ENCODE measurements at places on chromosomes 11 and 22. TPM values are rescaled to one million over a fixed set of nuclear protein-coding genes. Genes with fewer than 3 reads are reported as not detected.

JAM3 gene
- 3.8 TPM for total RNA-seq

CDC42BPG gene
- total RNA-seq: 1.9 TPM

OMP gene
- not detected for total RNA-seq

SYT9 gene
- 0.27 TPM for total RNA-seq

PNPLA5 gene
- total RNA-seq: 0.07 TPM

C11orf87 gene
- total RNA-seq: not detected

LDHAL6A gene
- total RNA-seq: not detected

OR52E8 gene
- total RNA-seq: not detected

DEPDC7 gene
- total RNA-seq: 6.7 TPM

CALCB gene
- total RNA-seq: 0.09 TPM

OR52I1 gene
- not detected for total RNA-seq

SAA4 gene
- total RNA-seq: not detected

BAIAP2L2 gene
- 4.4 TPM for total RNA-seq

MUC6 gene
- total RNA-seq: not detected

TRIM51 gene
- not detected for total RNA-seq

APOL4 gene
- not detected for total RNA-seq

LMNTD2 gene
- total RNA-seq: 2.1 TPM

TECTA gene
- total RNA-seq: 0.03 TPM

All from A549 treated with RU486 at 1 μM for 4 hours (cell line).